D341Med (cell line): ENCODE measurements at places on chromosomes 5 and 9.

DNA sequence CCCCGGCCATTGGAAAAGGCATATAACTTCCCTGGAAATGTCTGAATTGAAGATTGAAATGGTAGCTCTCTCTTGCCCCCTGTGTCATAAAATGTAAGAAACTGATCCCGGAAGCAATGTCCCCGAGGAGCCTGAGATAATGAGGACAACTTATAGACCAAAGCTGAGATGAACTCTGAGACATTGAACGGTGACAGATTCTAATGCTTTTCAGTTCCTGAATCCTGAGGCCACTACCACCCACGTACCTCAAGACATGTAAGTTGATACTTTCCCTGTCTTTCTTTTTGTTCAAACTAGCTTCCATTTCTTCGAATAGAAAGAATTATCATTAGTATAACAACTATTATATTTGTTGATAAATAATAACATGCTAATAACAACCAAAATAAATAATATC is 51.0 kb downstream of the KIF4B start:
- no peak for DNase-seq

GRCh38 chr9:87102126-87102525 is 154.8 kb upstream of the GAS1 start:
- no peak for DNase-seq

DNA sequence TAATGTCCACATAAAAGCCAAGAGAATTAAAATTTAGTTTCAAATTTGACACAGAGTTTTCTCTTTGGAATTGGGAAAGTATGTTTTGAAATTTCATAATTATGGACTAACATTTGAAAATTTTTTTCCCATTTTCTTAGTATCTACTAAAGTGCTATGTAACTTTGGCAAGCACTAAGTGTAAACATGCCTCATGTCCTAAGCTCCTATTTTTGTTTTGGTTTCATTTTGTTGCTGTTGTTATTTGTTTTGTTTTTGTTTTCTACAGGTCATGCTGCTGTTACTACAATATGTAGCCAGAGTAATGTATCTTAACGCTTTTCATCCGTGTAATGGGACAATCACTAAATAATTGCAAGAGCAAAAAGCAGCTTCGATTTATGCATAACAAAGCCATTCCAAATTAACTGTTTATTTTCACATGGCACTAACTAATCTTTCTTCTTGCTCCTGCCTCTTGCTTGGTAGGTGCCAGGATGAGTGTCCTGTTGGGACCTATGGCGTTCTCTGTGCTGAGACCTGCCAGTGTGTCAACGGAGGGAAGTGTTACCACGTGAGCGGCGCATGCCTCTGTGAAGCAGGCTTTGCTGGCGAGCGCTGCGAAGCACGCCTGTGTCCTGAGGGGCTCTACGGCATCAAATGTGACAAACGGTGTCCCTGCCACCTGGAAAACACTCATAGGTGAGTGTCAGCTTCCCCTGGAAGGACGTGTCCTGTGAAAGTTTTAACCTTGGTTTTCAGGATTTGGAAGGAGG is 107.3 kb upstream of the PRRC1 start:
- no peak for DNase-seq

GRCh38 chr5:174828804-174829510 is 104.6 kb downstream of the MSX2 start:
- no peak for DNase-seq

GRCh38 chr5:109865637-109866036 is 175.9 kb downstream of the MAN2A1 start:
- no peak for DNase-seq

GRCh38 chr9:272251-273213 is 57.9 kb downstream of the DOCK8 start:
- no peak for DNase-seq

DNA sequence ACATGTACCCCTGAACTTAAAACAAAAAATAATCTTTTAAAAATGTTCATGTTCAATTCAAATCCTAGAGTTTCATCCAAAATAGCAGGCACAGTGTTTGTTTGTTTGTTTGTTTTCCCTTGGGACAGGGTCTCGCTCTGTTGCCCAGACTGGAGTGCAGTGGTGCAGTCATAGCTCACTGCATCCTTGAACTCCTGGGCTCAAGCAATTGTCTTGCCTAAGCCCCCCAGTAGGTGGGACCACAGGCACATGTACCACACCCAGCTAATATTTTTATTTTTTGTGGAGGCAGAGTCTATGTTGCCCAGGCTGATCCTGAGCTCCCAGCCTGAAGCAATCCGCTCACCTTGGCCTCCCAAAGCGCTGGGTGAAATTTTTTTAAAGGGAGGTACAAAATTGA is 5.0 kb upstream of the POLR1E start:
- no peak for DNase-seq

DNA sequence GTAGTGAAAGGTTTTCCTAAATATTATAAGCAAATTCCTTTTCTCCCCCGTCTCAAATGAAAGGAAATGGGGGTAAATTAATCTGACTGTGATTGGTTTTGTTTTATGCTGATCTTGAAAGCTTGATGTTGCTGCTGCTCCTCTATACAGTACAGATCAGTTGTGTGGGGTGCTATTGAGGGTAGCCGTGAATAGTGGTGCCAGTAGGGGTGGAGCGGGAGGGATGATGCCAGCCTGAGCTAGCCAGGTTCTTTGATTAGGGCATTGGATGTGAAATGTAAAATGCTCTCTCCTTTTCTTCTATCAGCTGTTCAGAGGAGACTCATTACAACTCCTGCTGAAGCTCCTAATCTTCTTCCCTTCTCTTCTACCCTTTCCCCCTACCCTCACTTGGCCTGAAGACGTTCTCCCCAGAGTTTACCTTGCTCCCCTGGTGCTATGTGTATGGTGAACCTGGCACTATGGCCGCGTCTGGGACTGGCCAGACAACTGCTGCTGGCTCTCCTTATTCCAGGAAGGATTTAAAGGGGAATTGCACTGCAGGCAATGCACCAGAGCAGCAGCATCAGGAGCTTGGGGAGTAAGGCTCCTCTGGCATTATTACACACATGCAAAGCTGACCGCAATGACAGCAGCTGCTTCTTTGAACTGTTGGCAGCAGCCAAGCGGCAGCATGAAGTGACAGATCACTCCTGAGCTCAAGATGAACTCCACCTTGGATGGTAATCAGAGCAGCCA is 566 bp downstream of the GPR21 start:
- DNase-seq, result no peak

DNA sequence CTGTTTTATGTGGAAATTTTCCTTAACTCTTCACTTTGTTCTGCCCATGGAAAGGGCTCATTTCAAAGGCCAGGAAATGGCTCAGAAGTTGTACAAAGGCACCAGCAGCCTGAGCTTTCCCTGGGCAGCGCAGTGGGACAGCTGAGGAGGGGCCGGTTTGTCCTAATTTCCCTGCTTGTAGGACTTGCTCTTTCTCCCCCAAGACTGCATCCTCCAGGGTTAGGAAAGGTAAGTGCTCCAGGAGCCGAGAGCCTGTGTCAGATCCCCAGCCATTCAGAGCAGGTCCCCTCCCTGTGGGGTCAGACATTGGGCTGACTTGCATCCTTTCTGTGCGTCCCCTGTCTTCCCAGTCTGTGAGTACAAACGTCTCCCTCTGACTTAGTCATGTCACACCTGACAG is 43.5 kb downstream of the AGXT2 start:
- DNase-seq, result peak; percentile 12

- DNase-seq, result no peak
Observed at GRCh38 chr9:34185778-34186551, 7.1 kb downstream of the UBAP1 start.

DNA sequence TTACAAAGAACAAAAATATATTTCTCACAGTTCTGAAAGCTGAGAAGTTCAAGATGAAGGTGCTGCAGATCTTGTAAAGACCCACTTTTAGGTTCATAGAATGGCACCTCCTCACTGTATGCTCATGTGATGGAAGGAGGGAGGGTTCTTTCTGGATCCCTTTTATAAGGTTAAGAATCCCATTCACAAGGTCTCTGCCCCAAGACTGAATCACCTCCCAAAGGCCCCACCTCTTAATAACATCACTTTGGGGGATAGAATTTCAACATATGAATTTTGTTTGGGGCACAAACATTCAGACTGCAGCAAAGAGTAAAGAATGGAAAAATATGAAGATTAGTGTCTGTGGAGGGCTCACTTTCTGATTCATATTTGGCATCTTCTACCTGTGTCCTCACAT is 77.1 kb upstream of the PRR16 start:
- no peak for DNase-seq
